ENCODE measurements at places on chromosomes 2 and 18.
A peak's percentile ranks its signal among the peaks of the same experiment; 100 is the strongest.

DNA sequence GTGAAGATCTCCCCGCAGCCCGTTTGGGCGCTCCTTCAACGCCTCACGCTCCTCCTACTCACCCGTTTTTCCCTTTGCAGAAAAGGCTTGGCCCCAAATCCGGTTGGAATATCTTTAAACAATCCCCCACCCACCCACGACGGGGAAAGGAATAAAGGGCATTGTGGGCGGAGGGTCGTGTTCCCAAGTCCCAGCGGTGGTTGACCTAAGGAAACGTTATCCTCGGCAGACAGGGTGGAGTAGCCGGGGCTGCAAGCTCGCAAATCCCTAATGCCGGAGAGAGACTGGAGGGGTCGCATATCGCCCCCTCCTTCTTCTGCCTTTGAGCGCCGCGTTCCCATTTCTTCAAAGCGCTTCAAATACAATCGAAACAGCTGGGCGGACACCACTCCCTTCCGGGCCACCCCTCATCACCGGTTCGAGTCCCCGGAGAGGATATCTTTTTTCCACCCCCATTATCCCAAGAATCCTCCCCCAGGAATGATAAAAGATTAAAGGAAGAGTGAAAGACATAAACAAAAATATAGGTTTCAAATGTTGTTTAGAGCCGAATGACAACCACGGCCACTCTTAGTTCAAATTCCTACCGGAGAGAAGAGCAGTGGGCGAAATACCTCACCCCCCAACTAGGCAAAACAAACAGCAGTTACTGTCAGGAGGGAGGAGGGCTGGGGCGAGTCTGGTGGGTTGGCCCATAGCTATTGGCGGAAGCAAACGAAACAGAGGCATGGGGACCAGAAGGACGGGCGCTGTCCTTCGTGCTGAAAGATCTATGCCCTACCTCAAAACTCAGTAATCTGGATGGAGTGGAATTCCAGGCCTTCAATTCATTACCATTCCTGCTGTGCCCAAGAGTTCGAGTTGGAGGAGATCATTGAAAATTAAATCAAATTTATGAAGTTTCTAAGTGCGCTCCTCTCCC is 2.8 kb upstream of the GAD1 start:
- DNase-seq = no peak

DNA sequence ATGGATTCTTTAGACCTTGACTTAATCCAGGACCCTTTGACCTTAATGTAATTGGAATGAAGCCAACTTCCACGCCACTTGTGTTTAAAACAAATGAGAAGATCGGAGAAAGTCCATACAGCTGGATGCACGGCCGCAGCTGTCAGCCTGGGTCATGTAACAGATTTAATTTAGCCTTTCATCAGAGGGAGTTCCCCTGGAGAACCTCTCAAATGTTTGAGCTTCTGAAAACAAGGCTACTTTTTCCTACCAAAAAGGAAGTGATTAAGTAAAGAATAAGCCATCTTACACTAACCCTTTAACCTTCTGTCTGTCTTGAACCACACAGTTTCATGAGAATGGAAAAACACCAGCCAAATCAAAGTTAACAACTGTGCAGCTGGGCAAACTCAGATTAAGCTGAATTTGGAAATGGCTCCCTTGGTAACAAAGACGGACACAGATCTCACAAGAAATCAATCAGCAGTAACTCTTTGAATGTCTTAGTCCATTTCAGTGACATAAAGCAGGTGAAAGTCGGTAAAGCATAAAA is 103.6 kb downstream of the DOCK10 start:
- DNase-seq = no peak

- no peak for DNase-seq
Observed at GRCh38 chr2:105425936-105426625, 27.2 kb upstream of the FHL2 start.

- no peak for DNase-seq
Observed at GRCh38 chr18:36348971-36349417, 51.5 kb downstream of the FHOD3 start.

- DNase-seq = peak; percentile 20
Observed at GRCh38 chr2:75064691-75065396, 106.4 kb downstream of the POLE4 start.

DNA sequence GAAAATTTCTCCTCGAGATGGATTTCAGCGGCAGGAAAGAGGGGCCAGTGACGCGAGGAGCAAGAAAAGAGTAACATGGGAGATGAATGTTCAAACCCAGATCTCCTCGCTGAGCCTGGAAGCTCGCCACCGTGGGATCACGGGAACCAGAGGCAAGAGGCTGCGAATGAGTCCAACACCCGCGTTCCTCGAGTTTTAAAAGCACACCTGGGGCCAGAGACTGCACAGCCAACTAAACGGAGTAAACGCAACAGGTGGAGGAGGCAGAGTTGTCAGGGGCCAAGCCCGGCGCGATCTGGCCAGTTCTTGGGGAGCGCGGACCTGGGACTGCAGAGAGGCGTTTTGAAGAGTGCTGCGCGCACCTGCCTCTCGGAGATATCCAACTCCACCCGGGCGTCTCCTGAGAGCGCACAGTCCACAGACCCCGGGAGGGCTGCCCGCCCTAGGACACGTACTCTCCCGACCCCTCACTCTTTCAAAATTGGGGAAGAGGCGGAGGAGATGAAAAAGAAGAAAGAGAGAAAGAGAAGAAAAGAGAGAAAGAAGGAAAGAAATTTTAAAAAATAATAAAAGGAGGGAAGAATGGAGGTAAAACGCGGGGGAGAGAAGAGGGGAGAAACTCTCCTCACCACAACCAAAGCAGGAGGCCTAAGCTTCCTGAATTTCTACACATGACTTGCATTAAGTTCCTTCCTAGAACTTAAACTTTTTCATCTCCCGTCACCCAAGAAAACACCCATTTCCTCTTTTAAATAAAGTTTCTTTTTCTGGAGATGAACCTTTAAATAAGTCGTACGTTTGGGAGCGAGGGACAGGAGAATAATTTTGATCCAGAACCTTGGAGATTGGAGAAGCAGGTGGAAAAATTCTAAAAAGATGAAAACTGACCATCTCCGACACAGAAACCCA is 5.3 kb upstream of the PAX3 start:
- no peak for DNase-seq

- DNase-seq = no peak
Observed at GRCh38 chr2:217652761-217653639, 349.8 kb downstream of the TNS1 start.

DNA sequence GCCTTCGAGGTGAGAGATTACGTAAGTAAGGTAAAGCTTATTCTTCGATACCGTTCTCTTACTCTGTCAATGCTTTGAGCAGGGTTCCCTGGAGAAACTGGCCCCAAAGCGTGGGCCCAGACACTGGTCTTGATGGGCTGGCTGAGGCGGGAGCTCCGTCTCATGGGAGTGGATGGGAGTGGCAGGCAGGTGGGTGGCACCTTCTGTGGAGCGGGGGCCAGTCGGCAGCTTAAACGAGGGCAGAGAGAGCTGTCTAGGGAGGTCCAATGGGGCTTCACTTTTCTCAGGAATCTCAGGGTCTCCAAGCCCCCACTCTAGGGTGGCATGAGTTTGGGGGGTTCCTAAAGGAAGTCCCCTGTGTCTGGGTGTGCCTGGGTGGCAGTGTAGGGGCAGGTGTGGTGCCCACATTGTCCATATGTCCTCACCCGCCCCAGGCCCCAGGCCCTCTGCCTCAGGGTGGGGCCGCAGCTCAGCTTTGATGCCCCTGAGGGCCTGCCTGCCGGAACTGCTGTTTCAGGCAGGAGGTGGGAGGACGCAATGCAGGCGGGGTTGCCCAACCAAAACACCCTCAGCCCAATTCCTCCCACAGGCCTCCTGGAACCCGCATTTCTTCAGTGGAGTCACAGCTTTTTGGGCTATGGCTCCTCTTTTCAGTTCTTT is 32.5 kb upstream of the FOSL2 start:
- no peak for DNase-seq

- DNase-seq = no peak
Observed at GRCh38 chr2:238950551-238950950, 102.7 kb downstream of the TWIST2 start.

GRCh38 chr2:27159271-27159670 is 10.5 kb downstream of the TCF23 start:
- no peak for DNase-seq

GRCh38 chr2:73289304-73289703 is 4.0 kb downstream of the EGR4 start:
- DNase-seq = no peak

- DNase-seq = no peak
Observed at GRCh38 chr18:74507927-74508326, 11.8 kb downstream of the CNDP2 start.

GRCh38 chr2:229330952-229331351 is 59.9 kb upstream of the PID1 start:
- no peak for DNase-seq

DNA sequence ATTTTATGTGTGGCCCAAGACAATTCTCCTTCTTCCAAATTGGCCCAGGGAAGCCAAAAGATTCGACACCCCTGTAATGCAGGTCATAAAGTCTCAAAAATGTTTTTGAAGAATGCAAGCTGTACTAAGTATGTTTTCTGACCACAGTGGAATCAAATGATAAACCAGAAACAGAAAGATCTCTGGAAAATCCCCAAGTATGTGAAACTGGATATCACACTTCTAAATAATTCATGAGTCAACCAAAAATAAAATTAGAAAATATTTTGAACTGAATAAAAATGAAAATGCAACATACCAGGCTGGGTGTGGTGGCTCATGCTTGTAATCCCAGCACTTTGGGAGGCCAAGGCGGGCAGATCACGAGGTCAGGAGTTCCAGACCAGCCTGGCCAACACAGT is 34.1 kb upstream of the UBE2F start:
- DNase-seq = no peak

DNA sequence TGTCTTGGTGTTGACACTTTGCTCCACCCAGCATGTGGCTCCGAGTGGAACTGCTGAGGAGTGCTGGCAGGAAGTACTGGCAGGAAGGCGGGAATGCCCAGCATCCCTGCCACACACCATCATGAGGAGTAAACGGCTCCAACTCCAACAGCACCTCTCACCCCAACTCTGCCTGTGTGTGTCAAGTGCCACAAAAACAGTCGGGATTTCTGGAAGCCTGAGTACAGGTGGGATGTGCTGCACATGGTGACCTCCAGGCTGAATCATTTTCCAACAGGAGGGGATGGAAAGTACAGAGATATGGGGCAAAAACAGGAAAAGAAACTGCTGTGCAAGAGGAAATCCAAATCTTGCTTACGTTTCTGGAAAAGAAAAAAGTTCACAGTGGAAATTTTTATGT is 53.6 kb downstream of the PARD6G start:
- no peak for DNase-seq

DNA sequence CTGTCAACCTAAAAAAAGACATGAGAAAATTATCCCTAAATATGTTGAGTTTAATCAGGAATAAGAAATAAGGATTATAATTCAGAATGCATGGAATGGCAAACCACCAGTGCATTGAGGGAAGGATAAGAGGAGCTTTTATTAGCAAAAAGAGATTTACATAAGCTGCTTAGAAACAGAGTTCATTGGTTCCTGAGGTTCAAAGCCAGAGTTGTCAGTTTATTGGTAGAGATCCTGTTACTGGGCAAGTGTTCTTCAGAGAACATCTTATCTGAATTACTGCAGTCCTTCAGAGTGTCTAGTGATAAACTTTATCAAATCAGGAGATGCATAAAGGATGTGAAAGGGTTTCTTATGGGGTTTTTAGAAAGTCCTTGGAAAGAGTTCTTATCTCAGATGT is 76.0 kb upstream of the MEX3C start:
- DNase-seq = no peak

GRCh38 chr2:178221556-178221955 is 27.2 kb downstream of the OSBPL6 start:
- no peak for DNase-seq

DNA sequence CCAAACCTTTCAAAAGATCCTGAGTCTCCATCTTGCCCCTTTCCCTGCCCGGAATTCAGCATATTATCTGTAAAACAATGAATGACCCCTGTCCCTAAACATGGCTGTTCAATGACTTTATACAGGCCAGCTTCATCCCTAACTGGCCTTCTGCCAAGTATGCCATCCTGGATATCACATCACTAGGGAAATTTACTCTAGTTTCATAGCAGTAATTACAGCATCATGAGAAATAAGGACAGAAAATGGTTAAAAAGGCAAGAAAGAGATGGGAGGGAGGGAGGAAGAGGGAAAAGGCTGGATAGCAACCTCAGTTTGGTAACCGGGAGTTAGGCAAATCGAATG is 4.4 kb downstream of the MBOAT2 start:
- no peak for DNase-seq

DNA sequence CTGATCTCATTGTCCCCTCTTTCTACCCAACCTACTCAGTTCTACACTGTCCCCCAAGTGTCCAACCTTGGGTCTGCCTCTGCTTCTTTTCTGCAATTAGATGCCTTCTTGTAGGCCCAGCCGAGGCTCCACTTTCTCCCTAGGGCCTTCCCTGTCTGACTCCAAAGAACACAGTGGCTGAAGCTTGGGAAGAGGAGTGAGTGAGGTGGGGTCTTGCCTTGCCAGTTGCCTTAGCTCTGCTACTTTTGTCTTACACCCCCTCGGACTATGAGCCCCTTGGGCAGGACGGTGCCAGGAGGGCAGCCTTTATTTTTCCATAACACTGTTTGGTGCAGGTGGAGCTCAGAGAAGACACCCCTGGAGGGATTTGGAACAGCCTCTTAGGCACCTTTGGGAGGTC is 345.1 kb downstream of the CYP26B1 start:
- DNase-seq = no peak

DNA sequence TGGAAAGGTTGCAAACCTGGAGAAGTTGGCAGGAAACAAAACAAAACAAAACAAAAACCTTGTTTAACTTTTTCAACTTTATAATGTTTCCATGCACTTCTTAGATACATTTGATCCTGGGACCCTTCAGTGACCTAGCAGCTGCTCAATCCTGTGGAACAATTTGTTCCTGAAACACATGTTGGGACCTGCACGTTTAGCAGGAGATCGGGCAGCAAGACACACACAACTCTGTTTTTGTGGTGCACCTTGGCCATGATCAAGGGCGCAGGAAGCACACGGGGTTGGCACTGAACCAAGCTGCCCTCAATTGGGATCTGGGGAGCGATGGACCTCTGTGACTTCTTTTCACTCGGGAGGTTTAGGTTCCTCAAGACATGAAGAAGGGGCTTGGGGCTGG is 268.7 kb downstream of the LOXHD1 start:
- no peak for DNase-seq

DNA sequence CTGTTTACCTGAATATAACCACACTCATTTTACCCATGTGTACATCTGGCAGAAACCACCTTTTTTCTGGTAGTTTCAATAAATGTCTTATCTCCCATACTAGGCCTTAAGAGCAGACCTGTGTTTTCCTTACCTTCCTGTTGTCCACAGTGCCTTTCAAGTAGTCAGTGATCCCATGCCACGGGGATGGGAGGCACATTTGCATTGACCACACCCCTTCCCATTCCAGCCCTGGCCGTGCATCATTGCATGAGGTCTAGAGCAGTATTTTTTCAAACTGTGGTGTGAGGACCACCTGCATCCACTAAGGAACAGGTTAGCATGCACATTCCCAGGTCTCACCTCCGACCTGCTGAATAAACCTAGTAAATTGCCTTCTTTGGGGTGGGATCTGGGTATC is 165.2 kb upstream of the FOSL2 start:
- no peak for DNase-seq

GRCh38 chr2:9230051-9230802 is 23.6 kb downstream of the ASAP2 start:
- no peak for DNase-seq

- DNase-seq = no peak
Observed at GRCh38 chr2:47771211-47771610, 11.7 kb upstream of the MSH6 start.

GRCh38 chr2:189585226-189585756 is 4.7 kb upstream of the SLC40A1 start:
- DNase-seq = no peak

GRCh38 chr2:177201919-177202346 is 10.7 kb upstream of the HNRNPA3 start:
- DNase-seq = no peak

GRCh38 chr18:23970161-23971096 is 44.1 kb upstream of the TTC39C start:
- no peak for DNase-seq
